ENCODE measurements at places on chromosomes 4 and X. TPM values are rescaled to one million over a fixed set of nuclear protein-coding genes. Genes with fewer than 3 reads are reported as not detected.

GRCh38 chr4:24748023-24748422 is 47.4 kb upstream of the SOD3 start:
- no peak overlapping the region for H3K27ac ChIP-seq
- no peak for DNase-seq
- H3K36me3 ChIP-seq, result no peaks in the 10 kb centered on the region
- H3K27me3 ChIP-seq, result no peaks in the 10 kb centered on the region
- H3K4me1 ChIP-seq, result no peaks in the 10 kb centered on the region

CXCL11 gene
- total RNA-seq, result 0.31 TPM

GRCh38 chrX:23726191-23726590 is 16.9 kb downstream of the ACOT9 start:
- H3K27me3 ChIP-seq, result no peaks in the 10 kb centered on the region
- H3K36me3 ChIP-seq, result no peaks in the 10 kb centered on the region
- no peak overlapping the region for H3K4me3 ChIP-seq

- no peaks in the 10 kb centered on the region for H3K27me3 ChIP-seq
- H3K4me1 ChIP-seq, result no peaks in the 10 kb centered on the region
- H3K27ac ChIP-seq, result no peak overlapping the region
These were observed 452.3 kb downstream of the ZIC3 start for GRCh38 chrX:138018145-138018799.

GRCh38 chr4:184309241-184310170 is 91.8 kb upstream of the ENPP6 start:
- H3K36me3 ChIP-seq, result no peaks in the 10 kb centered on the region
- peak overlapping the region; percentile 11 for H3K27ac ChIP-seq
- H3K27me3 ChIP-seq, result no peaks in the 10 kb centered on the region
- no peak overlapping the region for H3K4me3 ChIP-seq
- peaks cover 4% of the 10 kb centered on the region for H3K4me1 ChIP-seq
- no peak for DNase-seq

RAB33A gene
- not detected for total RNA-seq

- no peak overlapping the region for H3K27ac ChIP-seq
- H3K4me1 ChIP-seq, result no peaks in the 10 kb centered on the region
- no peak for DNase-seq
These were observed 552.3 kb downstream of the PCDH7 start for GRCh38 chr4:31272331-31273061.

GRCh38 chr4:189202182-189202868 is 738.3 kb upstream of the FRG1 start:
- peak overlapping the region; percentile 9 for H3K4me3 ChIP-seq
- DNase-seq, result peak; percentile 47
- no peaks in the 10 kb centered on the region for H3K36me3 ChIP-seq
- peaks cover 4% of the 10 kb centered on the region for H3K4me1 ChIP-seq
- H3K27ac ChIP-seq, result no peak overlapping the region
- H3K27me3 ChIP-seq, result no peaks in the 10 kb centered on the region

DNA sequence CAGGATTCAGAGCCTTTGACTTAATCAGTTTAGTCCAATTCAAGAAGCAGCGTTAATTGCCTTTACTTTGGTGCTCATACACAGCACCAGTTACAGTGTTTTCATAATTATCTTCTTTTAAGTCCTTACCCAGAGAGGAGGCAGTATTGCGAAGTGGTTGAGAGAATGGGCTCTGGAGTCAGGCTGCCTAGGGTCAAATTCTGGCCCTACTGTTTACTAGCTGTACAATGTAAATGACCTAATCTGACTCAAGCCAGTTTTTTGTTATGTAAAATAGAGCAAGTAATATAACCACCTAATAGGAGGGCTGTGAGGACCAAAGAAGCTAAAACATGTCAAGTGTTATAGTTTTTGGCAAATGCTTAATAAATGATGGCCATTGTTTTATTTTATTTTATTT is 27.6 kb downstream of the WDR44 start:
- H3K27me3 ChIP-seq, result no peaks in the 10 kb centered on the region
- no peak for DNase-seq
- no peaks in the 10 kb centered on the region for H3K4me1 ChIP-seq
- no peak overlapping the region for H3K27ac ChIP-seq
- no peaks in the 10 kb centered on the region for H3K36me3 ChIP-seq
- H3K4me3 ChIP-seq, result no peak overlapping the region

- no peaks in the 10 kb centered on the region for H3K27me3 ChIP-seq
- H3K4me3 ChIP-seq, result no peak overlapping the region
- DNase-seq, result no peak
- H3K36me3 ChIP-seq, result no peaks in the 10 kb centered on the region
- no peak overlapping the region for H3K27ac ChIP-seq
These were observed 129.7 kb upstream of the SMAD1 start for GRCh38 chr4:145351922-145352321.

- no peak overlapping the region for H3K4me3 ChIP-seq
- H3K4me1 ChIP-seq, result peaks cover 13% of the 10 kb centered on the region
- DNase-seq, result no peak
- H3K27me3 ChIP-seq, result no peaks in the 10 kb centered on the region
- no peaks in the 10 kb centered on the region for H3K36me3 ChIP-seq
- H3K27ac ChIP-seq, result no peak overlapping the region
These were observed 113.0 kb downstream of the FBXW7 start for GRCh38 chr4:152422817-152423320.

CCSER1 gene
- 6.7 TPM for total RNA-seq

GC gene
- total RNA-seq, result 1.6 TPM

CMC4 gene
- total RNA-seq, result 14.9 TPM

RBBP7 gene
- 61.2 TPM for total RNA-seq

BMPR1B gene
- 4.0 TPM for total RNA-seq

DNA sequence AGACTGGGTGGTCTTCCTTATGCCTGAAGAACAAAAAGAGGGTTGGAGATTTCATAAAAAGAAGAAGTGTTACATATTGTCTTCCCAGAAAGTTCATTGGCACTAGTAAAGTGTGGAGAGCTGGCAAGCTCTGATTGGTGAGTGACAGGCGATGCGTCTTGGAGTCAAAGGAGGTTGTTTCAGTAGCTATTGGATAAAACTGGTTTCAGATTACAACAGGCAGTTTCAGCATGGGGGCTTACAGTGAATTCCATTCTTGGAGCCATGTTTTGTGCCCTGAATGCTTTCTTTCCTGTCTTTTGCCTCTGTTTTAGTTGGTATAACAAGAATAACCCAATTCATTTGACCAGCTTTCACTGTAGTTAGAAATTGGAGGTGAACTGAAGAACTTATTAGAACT is 750.5 kb downstream of the ADGRL3 start:
- no peak overlapping the region for H3K27ac ChIP-seq
- H3K4me1 ChIP-seq, result no peaks in the 10 kb centered on the region
- H3K4me3 ChIP-seq, result no peak overlapping the region

CABS1 gene
- total RNA-seq, result not detected

POU3F4 gene
- not detected for total RNA-seq

LINC00632 gene
- total RNA-seq, result 22.6 TPM

DNA sequence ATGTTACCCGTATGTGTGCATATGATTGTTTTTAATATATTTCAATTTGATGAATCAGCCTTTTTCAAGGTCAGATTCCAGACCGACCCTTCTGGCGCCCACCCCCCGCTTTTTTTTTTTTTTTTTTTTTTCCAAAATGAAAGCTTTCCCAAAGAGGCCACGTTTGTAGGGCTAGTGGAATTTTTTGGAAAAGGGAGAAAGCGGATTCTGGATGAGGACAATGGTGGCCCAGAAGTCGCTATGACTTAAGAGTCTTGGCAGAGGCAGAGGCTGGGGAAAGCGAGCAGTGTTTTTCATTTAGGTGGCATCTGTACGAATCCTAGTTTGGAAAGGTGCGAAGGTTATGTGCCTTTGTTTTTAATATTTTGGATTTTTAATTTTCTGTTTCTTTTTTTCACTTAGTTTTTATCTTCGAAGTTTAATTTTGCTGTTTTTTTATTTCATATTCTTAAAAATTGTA is 14.6 kb downstream of the NDUFB11 start:
- DNase-seq, result no peak
- H3K36me3 ChIP-seq, result no peaks in the 10 kb centered on the region
- H3K27ac ChIP-seq, result peak overlapping the region; percentile 84
- H3K4me3 ChIP-seq, result peak overlapping the region; percentile 57

GAGE10 gene
- total RNA-seq, result not detected

- H3K27me3 ChIP-seq, result no peaks in the 10 kb centered on the region
- no peaks in the 10 kb centered on the region for H3K4me1 ChIP-seq
- no peaks in the 10 kb centered on the region for H3K36me3 ChIP-seq
- DNase-seq, result no peak
These were observed 67.0 kb upstream of the FAM9A start for GRCh38 chrX:8868070-8868773.

XAGE1A gene
- not detected for total RNA-seq

DNA sequence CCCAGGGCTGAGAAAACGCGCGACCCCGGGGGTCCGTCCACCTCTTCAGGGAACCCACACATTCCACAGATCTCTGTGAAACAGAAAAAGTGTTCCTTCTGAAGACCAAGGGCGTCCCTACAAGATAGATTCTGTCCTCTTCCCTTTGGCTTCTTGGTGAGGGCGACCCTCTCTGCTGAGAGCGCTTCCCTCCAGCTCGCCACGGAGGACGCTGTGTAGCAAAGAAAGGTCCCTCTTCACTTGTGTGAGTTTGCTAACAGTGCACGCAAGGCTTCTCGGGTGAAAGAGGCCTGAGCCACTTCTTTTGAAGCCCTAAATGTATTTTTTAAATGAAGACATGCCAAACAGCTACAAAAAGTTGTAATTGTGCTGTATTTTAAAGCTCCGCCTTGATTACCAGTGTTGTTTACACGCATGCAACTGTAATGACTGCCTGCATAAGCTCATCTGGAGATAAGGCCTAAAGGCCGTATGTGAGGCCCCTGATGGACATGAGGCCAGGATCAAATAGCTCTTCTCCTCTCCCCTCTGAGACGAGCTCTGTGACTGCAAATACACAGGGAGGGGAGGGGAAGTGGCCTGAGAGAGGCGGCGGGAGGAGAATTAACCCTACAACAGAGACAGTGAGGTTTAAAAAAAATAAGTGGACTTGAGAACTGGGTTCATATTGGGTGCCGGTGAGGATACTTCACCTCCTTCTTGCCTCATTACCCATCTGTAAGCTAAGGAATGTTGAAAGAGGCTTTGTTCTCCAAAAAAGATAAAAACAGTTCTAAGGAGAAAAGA is 95.5 kb downstream of the SOWAHB start:
- no peaks in the 10 kb centered on the region for H3K36me3 ChIP-seq
- H3K27ac ChIP-seq, result peak overlapping the region; percentile 59
- no peak for DNase-seq
- no peaks in the 10 kb centered on the region for H3K27me3 ChIP-seq

- DNase-seq, result no peak
- H3K4me3 ChIP-seq, result no peak overlapping the region
- H3K4me1 ChIP-seq, result no peaks in the 10 kb centered on the region
- no peak overlapping the region for H3K27ac ChIP-seq
- no peaks in the 10 kb centered on the region for H3K27me3 ChIP-seq
- no peaks in the 10 kb centered on the region for H3K36me3 ChIP-seq
These were observed 126.7 kb upstream of the VCX2 start for GRCh38 chrX:8297766-8298165.

DNA sequence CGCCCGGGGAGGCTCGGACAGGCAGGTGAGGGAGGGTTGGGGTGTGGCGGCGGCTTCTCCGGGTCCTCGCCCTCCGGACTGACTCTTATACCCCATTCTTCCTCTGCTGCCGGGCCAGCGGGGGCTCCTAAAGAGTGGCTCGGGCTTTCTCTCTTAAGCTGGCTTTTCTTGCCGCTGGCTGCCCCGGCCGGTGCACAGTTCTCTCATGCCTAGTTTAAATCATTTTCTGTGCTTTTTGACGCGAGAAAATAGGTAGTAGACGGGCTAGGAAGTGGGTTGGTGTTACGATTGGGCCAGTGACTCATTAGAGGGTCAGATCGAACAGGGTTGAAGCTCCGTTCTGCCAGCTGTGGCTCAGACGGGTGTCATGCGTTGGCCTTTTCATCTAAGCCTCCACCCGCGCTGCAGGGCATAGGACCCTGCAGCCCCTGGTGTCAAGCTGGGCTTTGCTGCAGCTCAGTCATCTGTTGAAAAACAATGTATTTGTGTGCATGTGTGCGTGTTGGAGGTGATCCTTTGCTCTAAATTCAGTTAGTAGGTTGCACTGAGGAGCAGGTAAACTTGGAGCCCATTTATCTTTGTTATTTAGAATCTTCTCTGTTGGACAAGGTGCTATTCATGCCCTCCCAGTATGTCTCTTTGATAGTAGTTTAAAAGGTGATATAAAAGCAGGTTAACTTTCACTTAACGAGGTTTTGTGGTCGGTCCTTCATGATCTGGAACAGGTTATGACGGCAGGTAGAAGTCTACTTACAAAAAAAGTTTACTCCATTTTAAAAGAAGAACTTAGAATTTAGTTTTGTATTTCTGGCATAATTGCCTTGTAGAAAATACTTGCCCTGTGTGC is 802 bp downstream of the BMP2K start:
- peak overlapping the region; percentile 96 for H3K4me3 ChIP-seq
- peaks cover 16% of the 10 kb centered on the region for H3K4me1 ChIP-seq
- H3K27ac ChIP-seq, result peak overlapping the region; percentile 98
- H3K27me3 ChIP-seq, result no peaks in the 10 kb centered on the region
- DNase-seq, result no peak

GRCh38 chr4:5045097-5045496 is 6.2 kb upstream of the STK32B start:
- H3K27ac ChIP-seq, result no peak overlapping the region
- no peaks in the 10 kb centered on the region for H3K27me3 ChIP-seq
- H3K4me1 ChIP-seq, result peaks cover 13% of the 10 kb centered on the region
- H3K4me3 ChIP-seq, result no peak overlapping the region
- peak; percentile 44 for DNase-seq

GRCh38 chrX:34223574-34223973 is 91.5 kb upstream of the FAM47A start:
- H3K27me3 ChIP-seq, result no peaks in the 10 kb centered on the region
- no peak for DNase-seq
- H3K27ac ChIP-seq, result no peak overlapping the region
- no peaks in the 10 kb centered on the region for H3K36me3 ChIP-seq
- no peaks in the 10 kb centered on the region for H3K4me1 ChIP-seq
- H3K4me3 ChIP-seq, result no peak overlapping the region

DCAF4L1 gene
- 0.24 TPM for total RNA-seq

ARSJ gene
- total RNA-seq, result 5.4 TPM

- no peaks in the 10 kb centered on the region for H3K27me3 ChIP-seq
- H3K36me3 ChIP-seq, result no peaks in the 10 kb centered on the region
These were observed 330.5 kb upstream of the PRKX start for GRCh38 chrX:4043951-4044350.

GRCh38 chr4:97349468-97350186 is 793.6 kb downstream of the STPG2 start:
- H3K36me3 ChIP-seq, result no peaks in the 10 kb centered on the region
- no peaks in the 10 kb centered on the region for H3K4me1 ChIP-seq
- no peaks in the 10 kb centered on the region for H3K27me3 ChIP-seq
- no peak for DNase-seq
- no peak overlapping the region for H3K4me3 ChIP-seq

ADH6 gene
- 0.46 TPM for total RNA-seq

GRCh38 chr4:124133753-124134152 is 578.8 kb downstream of the ANKRD50 start:
- H3K4me3 ChIP-seq, result no peak overlapping the region
- no peaks in the 10 kb centered on the region for H3K36me3 ChIP-seq
- no peak for DNase-seq
- H3K27me3 ChIP-seq, result no peaks in the 10 kb centered on the region

DNA sequence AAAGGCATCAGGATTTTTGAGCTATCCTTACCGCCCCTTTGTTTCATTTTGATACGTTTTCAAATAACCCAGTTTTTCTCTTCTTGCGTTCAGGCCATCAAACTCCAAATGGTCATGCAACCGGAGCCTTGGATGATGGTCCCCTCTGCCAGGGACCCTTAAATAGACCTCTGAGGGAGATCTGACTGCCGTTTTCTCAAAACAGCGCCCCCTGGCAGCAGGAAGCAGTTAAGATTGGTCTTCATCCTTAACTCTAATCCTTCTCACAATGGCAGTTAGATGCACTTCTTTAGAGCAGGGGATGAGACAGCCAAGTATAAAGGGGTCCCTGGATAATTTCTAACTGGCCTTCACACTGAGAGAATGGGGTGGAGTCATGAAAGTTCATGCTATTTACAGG is 525.0 kb upstream of the SPANXN1 start:
- H3K36me3 ChIP-seq, result no peaks in the 10 kb centered on the region
- H3K4me3 ChIP-seq, result no peak overlapping the region
- no peaks in the 10 kb centered on the region for H3K27me3 ChIP-seq
- no peak overlapping the region for H3K27ac ChIP-seq
